Muscle of arm (tissue), 14 donors: ENCODE measurements at places on chromosomes 16 and 17. TPM values are rescaled to one million over a fixed set of nuclear protein-coding genes. Genes with fewer than 3 reads are reported as not detected.

- no peak for DNase-seq
Observed at GRCh38 chr16:57380671-57381462, 8.6 kb downstream of the CX3CL1 start.

- no peak for DNase-seq
Observed at GRCh38 chr17:35735036-35735805, 3.8 kb downstream of the RASL10B start.

DNA sequence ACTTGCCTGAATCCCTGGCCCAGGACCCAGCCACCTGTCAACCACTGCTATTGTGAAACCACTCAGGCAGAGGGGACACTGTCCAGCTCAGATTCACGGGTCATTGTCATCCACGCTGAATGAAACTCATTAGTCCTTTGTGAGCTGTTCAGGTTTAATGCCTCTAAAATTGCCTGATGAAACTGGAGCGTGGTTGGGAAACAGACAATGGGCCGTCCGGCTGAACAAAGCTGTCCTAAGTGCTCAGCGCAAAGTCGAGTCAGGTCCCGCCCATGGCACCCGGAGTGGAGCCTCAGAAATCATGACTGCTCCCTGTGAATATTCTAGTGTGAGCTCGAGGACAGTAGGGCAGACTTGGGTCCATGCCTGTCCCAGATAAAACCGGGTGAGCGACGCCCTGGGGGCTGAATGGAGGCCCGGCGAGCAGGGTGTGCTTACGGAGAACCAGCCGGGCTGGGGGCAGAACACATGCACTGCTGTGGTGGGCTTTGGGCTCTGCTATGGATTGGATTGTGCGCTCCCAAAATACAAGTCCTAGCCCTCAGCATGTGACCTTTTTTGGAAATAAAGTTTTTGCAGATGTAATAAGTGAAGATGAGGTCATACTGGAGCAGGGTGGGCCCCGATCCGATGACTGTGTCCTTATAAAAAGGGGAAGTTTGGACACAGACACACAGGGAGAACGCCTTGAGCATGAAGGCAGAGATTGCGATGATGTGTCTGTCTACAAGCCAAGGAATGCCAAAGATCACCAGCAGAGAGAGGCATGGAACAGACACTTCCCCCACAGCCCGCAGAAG, 12.9 kb upstream of the CMIP start:
- DNase-seq = no peak

DNA sequence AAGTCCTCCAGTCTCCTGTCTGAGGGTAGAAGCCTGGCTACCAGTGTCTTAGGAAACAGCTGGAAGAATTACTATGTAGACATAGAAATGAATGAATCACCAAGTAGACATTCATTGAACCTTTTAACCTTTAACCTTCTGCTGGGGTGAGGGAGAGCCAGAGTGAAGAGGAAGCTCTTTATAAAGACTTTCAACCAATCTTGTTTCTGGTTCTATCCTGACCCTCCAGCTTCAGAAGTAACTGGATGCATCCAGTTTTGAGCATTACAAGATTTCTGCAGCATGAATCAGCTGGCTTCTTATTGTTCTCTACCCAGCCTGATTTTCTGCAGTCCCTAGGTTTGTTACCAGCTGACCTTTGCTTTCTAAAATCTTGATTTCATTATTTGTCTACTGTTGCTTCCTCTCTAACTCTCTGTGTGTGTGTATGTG, 8.5 kb downstream of the TEKT1 start:
- no peak for DNase-seq

GRCh38 chr17:27241346-27241946, 52.5 kb upstream of the WSB1 start:
- DNase-seq = no peak

DNA sequence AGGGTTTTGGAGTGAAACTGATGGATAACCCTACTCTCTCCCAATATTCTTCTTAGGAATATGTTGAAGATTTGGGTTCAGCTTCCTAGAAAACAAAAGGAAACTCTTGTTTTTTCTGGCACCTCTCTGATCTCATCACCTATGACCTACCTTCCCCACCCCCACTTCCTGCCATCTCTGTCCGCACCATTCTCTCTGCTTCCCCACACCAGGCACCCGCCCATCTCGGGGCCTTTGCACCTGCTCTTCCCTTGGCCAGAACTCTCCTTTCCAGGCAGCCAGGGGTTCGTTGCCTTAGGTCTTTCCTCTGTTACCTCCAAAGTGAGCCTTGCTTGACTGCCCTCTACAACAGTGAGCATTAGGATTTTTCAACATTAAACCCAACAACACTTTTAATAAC, 159.7 kb downstream of the IRX3 start:
- no peak for DNase-seq

DNA sequence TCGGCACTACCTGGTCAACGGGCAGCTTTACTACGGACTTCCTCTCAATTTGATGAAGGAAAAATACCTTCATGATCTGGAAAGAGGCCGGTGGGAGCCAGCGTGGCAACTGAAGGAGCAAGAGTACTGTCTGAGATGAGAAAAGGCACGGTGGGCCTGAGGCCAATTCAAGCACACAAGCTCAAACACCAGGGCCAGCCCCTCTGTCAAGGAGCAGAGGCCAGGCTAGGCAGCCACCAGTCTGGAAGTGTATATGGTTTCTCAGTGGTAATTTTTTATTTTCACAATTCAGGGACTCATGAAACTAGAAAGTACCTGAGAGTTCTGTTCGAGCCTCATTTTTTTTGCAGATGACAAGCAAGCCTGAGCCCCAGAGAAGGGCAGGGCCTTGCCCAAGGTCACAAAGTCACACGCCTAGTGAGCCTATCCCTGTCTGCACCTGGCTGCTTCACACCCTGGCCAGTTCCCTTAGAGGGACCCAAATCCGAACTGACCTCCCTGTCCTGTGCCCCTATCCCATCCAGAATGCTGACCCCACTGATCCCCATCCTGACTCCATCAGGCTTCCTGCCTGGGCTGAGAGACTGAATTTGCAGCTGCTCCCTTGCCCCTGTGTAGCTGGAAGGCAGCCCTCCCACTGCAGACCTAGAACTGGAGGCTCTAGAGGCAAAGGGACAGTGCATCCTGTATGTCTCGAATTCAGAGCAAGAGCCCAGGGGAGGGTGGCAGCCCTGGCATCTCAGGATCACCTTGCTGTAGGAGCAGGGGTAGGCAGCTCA, 4.8 kb upstream of the TBX2 start:
- no peak for DNase-seq

DNA sequence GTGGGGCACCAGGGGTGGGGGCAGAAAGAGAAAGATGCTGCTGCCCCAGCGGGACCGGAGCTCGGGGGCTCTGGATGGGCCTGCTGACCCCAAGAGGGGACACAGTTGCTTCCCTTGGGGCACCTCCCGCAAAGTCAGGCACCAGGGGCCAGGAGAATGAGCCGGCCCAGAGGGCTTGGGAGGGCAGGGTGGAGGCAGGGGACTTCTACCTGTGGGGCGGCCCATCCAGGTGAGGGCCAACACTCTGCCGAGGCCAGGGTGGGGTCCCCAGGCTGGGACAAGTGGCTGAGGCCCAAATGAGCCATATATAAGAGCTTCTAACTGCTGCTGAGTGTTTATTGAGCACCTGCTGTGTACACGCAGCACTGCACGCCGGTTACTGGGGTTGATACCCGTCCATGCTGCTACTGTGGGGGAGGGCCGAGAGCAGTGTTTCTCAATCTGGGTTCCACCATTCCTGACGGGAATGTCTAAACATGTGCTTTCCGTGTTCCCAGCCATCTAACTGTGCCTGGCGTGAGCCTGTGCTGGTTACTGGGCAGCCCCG, 211.7 kb upstream of the GSE1 start:
- no peak for DNase-seq

DNA sequence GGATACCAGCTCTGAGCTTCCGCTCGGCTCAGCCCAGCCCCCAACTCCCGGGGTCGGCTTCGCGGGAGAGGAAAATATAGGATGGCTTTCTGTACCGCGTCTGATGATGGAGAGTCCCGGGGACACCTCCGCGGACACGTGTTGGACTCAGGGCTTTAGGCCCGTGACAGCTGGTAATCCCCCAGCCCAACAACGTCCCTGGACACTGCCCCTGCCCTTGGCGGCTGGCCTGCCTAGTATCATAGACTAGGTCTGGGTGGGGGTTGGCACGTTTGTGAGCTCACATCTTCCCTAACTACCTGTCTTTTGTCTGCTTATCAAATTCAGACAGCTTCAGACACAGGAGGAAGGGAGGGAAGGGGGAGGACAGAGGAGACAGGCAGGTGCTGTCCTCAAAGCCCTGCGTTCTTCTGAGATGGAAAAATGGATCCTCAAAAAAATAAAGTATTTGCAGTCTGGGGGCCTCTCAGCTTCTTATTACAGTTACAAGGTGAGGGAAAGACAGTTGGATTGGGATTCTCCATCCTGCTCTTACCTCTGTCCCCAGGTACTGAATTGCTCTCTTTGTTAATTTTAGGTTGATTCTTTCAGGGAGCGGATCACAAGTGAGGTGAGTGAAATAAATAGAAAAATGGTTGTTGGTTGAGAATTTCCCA, 698 bp downstream of the PSME3 start:
- DNase-seq = no peak

GRCh38 chr16:30473231-30474073, 910 bp downstream of the ITGAL start:
- no peak for DNase-seq

GRCh38 chr17:76233588-76234353, 6.5 kb downstream of the RNF157 start:
- DNase-seq = no peak

GRCh38 chr17:3656755-3657587, 11.4 kb downstream of the TAX1BP3 start:
- no peak for DNase-seq

GRCh38 chr17:10681866-10682446, 15.4 kb downstream of the SCO1 start:
- no peak for DNase-seq

DNA sequence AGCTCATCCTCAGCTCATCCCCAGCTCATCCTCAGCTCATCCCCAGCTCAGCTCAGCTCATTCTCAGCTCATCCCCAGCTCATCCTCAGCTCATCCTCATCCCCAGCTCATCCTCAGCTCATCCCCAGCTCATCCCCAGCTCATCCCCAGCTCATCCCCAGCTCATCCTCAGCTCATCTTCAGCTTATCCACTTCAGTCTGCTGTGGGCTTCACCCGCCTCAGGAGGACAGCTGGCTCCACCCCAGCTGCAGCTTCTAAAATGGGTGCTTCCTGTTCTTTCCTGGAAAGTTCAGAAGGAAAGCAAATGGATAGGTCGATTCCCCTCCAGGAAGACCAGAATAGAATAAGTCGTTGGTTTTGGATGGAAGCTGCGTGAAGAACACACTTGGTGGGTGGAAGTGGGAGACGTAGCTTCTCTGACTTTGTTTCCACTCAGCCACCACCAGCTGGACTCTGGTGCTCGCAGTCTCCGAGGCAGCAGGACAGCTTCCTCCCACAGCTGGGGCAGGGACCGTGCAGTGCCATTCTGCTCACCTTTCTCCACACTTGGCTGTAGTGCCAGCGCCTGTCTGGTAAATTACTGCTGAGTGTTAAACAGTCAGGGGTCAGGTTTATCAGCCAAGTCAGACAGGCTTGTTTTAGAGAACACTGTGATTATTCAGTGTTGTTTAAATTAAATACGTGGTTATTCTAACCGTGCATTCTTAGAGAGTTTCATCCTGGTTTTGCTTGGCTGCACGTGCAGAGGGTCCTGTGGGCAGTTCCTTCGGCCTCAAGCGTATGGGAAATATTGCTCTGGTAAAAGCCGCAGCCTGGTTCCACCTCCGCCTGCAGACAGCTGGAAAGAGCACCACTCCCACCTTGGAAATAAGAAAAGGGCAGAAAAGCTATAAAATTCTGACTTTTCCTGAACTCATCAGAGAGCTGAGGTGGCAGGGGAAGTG, 61.0 kb upstream of the CHMP6 start:
- DNase-seq = no peak

DNA sequence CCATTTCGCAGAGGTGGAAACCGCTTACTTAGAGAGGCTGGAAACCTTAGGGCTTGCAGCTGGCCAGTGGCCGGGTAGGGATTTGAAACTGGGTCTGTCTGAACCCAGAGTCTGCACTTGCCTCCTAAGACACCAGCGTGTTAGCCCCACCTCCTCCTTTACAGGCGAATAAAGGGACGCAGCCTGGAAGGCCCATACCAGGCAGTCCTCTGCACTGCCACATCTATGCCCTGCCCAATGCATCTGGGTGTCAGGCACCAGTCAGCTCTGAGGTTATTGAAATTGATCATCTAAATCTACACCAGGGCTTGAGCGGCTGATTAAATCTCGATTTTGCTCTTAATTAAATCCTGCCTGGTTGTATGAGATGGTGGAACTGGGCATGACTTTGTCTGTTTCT, 19.9 kb upstream of the NAGS start:
- DNase-seq = no peak

DNA sequence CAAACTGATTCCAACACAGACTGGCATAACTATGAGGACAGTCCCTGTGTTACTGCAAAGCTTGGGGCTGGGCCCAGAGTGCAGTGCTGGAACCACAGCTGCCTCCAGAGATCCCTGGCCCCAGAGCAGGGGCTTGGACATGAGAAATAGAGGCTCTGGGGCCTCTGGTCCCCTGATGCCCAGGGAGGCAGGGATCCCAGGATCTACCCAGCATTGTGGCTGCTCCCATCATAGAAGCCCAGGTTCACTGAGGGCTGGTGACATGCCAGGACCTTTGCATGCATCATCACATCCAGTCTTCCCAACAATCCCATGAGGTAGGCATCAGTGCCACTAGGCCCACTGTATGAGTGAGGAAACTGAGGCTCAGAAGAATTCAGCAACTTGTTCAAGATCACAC, 95.8 kb downstream of the TMEM132E start:
- no peak for DNase-seq

- DNase-seq = no peak
Observed at GRCh38 chr16:576197-576822, 6.5 kb downstream of the PIGQ start.

- DNase-seq = no peak
Observed at GRCh38 chr16:86015606-86016005, 116.6 kb downstream of the IRF8 start.

DNA sequence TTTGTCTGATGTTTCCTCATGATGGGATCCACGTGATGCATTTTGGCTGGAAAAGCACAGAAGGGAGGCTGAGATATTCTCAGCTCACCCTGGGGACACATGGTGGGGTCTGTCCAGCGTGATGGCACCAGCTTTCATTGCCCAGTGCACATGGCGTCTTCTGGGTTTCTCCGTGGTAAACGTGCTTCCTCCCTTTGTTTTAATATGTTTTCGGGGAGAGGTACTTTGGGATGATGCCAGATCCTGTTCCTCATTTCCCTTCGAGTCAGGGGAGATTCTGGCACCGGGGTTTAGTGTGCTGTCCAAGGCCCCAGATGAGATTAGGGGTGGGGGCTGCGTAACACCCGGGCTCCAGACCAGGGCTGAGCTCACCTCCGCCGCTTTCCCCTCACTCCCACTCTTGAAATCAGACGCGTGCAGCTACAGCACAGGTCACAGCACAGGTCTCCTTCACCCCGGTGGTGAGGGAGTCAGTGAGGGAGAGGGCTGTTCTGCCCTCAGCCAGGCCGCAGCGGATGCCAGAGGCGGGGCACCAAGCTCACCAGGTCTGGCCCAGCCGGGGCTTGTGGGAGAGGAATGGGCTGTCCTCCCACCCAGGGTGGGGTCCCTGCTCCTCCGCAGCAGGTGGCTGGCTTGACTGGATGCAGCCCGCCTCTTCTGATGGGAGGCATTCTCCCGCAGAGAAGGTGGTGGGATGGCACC, 33.9 kb downstream of the COX4I1 start:
- no peak for DNase-seq

Gene ZKSCAN2
- 6.4 TPM for polyA plus RNA-seq

Gene RMI2
- polyA plus RNA-seq = 13.8 TPM

Gene CNTD1
- polyA plus RNA-seq = 1.3 TPM

Gene HOXB6
- 3.4 TPM for polyA plus RNA-seq

Gene PRRT2
- 9.3 TPM for polyA plus RNA-seq

Gene OR1A1
- not detected for polyA plus RNA-seq

Gene CEP112
- 16.5 TPM for polyA plus RNA-seq

Gene TSEN54
- polyA plus RNA-seq = 20.9 TPM

Gene KRT39
- polyA plus RNA-seq = 9.6 TPM

Gene STAT5B
- polyA plus RNA-seq = 31.5 TPM

Gene SEPTIN12
- polyA plus RNA-seq = not detected
